ENCODE measurements at places on chromosomes 3 and 15. TPM values are rescaled to one million over a fixed set of nuclear protein-coding genes. Genes with fewer than 3 reads are reported as not detected.
A peak's percentile ranks its signal among the peaks of the same experiment; 100 is the strongest.

ARNT2 gene
- 30.0 TPM for total RNA-seq

DNA sequence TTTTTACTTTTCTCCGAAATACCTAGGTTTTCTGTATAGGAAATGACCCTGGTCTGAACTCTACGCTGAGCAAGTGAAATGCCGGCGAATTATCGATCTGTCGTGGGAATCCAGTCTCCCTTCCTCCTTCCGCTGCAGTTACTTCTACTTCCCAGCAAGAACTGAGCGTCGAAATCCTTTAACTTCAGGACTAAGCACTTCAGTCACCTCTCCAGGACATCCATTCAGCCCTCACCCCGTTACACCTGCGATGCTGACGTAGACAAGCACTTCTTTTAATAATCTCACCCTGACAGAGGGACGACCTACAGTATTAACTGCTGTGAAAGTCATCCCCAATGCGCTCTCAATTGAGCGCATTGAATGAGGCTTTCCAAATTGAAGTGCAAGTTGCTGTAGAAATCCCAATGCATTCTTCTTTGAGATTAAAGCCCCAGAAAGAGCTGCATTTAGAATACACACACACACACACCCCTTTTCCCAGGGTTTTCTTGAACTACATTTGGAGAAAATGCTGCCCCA lies 1.3 kb downstream of the TOP2B start:
- no peak for DNase-seq

DNA sequence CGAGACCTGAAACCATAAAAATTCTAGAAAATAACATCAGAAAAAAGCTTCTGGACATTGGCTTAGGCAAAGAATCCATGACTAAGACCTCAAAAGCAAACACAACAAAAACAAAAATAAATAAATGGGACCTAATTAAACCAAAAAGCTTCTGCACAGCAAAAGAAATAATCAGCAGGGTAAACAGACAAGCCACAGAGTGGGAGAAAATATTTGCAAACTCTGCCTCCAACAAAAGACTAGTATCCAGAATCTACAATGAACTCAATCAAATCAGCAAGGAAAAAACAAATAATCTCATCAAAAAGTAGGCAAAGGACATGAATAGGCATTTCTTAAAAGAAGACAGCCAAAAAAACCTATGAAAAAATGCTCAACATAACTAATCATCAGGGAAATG lies 59.6 kb downstream of the DNAH12 start:
- DNase-seq, result no peak

DNA sequence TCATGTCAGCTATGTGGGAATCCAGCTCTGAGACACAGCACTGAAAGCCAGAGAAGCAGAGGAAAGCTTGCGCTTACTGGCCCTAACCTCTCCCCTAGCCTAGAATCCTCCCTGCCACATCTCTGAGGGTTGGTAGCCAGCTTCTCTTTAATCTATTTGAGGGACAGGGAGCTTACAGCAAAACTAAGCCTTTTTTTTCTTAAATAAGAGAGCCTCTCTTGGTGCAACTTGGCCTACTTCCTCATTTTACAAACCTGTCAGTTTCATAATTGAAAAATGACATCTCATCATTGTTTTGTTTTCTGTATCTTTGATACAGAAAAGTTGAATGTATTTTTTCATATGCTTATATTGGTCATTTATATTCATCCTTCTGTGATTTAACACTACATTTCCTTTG lies 193.9 kb downstream of the ZNF621 start:
- DNase-seq, result no peak

KLHL40 gene
- not detected for total RNA-seq

- DNase-seq, result no peak
Measured at GRCh38 chr3:136495213-136495612, 245.1 kb downstream of the PCCB start.

DNA sequence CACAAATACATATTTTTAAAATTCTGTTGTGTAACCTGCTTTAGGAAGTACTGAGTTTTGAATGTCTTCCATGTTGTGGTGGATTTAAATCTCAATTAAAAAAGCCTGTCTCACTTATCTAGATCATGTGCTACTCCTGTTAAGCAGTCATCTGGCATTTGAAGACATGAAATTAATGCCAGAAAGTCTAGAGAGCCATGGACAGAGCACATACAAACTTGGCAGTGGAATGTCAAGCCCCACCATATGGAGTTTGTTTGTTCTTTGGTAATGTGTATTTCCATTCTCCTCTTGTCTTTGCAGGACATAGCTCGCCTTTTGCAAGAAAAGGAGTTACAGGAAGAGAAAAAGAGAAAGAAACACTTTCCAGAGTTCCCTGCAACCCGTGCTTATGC lies 39.3 kb upstream of the UTS2B start:
- DNase-seq, result no peak

DNA sequence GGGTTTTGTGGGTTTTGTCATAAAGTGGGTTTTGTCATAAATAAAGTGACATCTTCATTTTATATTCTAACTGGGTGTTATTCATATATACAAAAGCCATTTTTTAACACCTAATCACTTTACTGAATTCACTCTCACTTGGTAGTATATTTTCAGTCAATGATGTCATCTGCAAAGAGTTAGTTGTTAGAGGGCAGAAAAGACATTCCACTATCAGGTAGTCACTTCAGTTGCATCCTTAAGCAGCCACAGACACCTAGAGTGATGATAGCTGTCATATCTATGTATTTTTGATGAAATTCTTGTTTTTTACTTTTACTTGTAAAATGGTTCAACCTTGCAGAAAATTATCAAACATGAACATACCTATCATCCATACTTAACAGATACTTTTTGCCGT lies 89.0 kb downstream of the DHX36 start:
- DNase-seq, result no peak

DNA sequence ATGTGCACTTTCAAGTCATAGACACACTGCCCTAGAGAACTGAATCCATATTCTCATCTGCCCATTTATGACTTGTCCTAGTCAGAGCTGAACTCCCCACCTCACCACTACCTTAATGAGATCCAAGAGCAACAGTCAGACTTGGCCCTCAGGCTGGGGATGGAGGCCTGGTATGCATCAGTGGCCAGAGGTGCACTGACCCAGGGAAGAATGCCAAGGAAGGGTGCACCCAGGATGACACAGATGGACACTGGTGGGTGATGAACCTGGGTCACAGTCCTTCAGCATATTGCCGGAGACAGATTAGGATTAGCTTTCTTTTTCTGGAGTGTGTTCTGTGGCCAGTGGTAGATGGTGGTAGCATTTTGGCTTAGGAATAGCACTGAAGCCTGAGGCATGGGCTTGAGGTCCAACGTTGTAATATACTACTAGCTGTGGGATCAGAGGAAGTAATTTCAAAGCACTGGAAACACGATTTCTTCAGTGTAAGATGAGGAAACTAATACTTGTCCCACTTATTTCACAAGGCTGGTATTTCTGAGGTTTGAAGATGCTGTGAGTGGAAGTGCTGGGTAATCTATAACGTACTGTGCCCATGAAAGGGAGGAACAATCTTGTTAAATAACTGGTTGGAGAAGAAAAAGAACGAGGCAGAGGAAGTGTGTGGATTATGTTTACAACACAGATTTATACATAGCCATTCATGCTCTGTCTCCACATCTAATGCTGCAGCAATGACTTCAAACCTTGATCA lies 265.0 kb downstream of the THRB start:
- DNase-seq, result peak; percentile 48

DNA sequence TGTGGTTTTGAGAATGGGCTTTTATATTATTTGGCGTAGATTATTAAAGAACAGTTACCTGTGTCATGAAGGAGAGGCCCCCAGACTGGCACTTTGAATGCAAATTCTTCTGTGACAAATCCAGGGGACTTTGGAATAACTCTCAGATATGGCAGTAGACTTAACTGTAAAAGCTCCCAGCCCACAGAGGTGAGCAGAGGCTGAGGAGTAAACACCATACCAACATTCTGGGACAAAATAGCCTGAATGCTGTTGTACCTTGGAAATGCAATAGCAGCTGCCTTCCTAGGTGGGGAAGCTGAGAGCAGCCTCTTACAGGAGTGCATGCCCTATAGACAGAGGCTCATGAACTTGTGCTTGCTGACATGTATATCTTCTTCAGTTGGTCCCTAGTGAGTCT lies 187.6 kb upstream of the CTDSPL start:
- no peak for DNase-seq

DNA sequence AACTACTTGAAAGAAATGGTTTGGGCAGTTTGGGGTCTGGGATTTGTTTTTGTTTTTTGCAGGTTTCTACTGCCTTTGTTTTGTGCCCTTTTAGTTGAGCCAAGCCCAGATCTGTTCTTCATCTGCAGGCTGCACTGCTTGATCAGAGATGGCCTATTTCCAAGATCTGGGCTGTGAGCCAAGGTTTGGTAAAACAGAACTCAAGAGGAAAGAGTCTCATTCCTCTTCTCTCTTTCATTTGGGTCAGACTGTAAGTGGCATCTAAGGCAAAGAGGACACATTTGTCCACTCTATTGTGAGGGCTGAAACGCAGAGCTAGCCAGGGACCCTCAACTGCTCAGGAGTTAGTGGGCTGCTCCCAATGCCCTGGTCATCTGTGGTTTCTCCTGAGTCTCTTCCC lies 104.4 kb upstream of the UBE3A start:
- peak; percentile 58 for DNase-seq

DNA sequence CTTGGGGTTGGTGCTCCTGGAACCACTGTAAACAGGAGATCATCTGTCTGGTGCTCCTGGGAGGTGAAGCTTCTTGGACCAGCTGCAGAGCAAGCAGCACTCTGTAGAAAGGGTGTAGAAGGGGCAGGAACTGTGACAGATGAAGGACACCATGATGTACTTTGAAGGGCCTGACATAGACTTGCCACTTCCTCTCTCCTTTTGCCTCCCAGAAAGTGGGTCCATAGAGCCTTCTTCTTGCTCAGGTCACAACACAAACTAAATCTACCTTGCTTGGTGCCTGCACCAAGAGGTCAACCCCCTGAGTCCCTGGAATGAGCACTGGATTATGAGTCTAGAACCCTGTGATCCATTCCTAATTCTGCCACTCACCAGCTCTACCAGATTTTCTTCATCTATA lies 176.1 kb upstream of the HES1 start:
- DNase-seq, result no peak

SLC2A2 gene
- total RNA-seq, result not detected

DNA sequence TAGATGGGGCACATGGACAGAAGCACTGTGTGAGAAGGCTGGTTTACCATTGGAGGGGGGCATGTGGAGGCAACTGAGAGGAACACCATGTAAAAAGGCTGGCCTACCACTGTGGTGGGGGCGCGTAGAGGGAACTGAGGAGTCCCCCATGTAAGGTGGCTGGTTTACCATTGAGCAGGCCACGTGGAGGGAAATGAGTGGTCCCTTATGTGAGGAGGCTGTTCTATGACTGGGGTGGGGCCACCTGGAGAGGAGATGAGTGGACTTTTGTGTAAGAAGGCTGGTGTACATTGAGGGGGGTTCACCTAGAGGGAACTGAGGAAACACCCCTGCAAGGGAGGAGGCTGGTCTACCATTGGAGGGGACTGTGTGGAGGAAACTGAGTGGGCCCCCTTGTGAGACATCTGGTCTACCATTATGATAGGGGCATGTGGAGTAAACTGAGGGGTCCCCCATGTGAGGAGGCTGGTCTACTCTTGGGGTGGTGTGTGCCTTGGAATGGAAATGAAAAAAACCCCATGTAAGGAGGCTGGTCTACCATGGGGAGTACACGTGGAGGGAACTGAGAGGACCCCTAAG lies 156.9 kb downstream of the FBLN2 start:
- DNase-seq, result no peak

RASGRP1 gene
- total RNA-seq, result 0.36 TPM
